ENCODE measurements at places on chromosomes 3 and 15.

GRCh38 chr15:86916671-86917360, 837.1 kb downstream of the AGBL1 start:
- DNase-seq, result no peak

GRCh38 chr3:45690336-45691035, 1.3 kb downstream of the SACM1L start:
- no peak for DNase-seq

GRCh38 chr3:50242381-50242770, 6.4 kb downstream of the GNAI2 start:
- no peak for DNase-seq

DNA sequence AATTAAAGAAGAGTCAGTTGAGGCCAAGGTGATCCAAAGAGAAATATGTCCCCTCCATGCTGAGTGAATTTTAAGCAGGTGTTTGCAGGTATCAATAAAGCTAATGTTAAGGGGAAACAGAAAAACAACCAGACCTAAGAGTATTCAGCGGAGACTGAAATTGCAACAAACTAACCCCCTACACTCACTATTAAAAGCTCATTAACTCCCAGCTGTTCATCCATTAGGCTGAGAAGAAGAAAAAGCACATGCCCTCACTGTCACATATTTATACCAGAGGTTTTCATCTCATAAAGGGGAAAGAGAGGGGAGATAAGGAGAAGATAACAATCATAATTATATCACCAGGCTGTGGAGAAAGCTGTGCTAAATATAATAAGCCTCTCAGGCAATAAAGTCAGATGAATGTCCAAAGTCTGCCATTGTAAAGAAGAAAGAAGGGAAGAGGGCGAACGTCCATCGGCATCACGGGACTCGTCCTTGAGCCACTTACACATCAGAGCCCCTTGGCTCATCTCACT, 145.2 kb downstream of the TAFA4 start:
- no peak for DNase-seq

GRCh38 chr3:71581457-71582035, 2.0 kb downstream of the FOXP1 start:
- peak; percentile 45 for DNase-seq

GRCh38 chr3:134792700-134793099, 2.4 kb upstream of the EPHB1 start:
- no peak for DNase-seq

Data from HEK293T (cell line).